Stimulated activated CD8-positive, alpha-beta memory T cell treated with anti-CD3 and anti-CD28 coated beads, Interleukin-4, amount 100 ng/mL, for 1 hour (primary cell): ENCODE measurements at places on chromosomes 13 and 19.

GRCh38 chr13:37085606-37086005 lies 19.9 kb downstream of the CSNK1A1L start:
- no peak for DNase-seq

- no peak for DNase-seq
Observed at GRCh38 chr19:45876411-45877197, 9.3 kb downstream of the IRF2BP1 start.

DNA sequence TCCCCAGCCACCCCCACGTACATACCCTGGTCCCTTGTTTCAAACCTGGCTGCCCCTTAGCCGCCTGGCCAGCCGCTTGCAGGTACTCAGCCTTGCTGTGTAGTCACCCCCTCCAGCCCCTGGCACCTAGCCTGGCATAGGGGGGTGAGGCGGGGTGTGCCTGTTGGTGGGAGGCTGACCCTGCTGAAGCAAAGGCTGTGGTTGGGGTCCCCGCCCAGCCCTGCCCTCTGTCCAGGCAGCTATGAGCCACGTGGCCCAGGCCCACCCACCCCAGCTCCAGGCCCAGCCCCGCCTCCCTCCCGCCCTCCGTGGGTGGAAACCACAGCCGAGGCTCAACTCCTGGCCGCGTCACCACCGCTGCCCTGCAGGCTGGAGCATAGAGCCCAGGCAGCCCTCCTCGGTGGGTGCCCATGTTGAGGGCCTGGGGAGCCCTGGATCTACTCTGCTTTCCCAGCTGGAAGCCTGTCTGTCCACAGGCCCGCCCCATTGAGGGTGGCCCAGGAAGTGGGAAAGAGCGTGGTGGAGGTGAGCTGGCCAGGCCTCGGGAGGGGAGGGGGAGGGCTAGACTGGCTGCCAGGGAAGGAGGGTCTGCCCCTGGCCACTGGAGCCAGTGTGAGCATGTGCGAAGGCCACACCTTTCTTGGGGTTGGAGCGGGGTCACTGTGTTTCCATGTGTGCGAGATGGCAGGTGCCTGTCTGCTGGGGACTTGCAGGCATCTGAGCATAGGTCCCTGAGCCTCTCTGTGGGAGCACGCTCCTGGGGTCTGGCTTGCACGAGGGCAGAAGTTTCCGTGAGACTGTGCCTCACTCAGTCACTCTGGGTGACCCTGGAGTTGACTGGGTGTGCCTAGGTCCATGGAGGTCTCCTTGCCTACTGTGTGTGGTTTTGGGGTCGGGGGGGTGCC lies 31.0 kb downstream of the PAK4 start:
- DNase-seq, result no peak

GRCh38 chr13:28321756-28322155 lies 173.2 kb downstream of the FLT1 start:
- no peak for DNase-seq
